T follicular helper cell (primary cell): ENCODE measurements at places on chromosomes 16 and 17.

DNA sequence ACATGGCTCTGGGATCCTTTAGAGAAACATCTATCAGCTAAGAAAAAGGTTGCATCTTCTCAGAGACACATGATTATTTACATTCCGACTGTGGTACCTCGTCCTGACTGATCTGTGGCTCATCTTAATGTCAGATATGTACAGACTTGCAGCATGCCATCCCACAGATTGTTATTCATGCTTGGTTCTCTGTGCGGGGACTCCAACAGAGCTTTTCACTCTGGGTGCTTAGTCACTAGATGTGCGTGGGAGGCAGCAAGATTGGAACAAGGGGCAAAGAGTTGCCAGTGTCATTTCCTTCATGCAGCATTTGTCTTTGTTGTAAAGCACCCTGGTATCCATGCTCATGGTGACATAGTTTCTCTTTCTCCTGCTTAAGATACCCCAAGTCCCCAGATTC is 179.1 kb upstream of the CACNG5 start:
- no peak for DNase-seq

GRCh38 chr17:73749337-73749823 is 105.1 kb upstream of the SDK2 start:
- DNase-seq: no peak

GRCh38 chr16:59701963-59702930 is 968.1 kb upstream of the GOT2 start:
- no peak for DNase-seq

GRCh38 chr16:24514096-24514495 is 25.3 kb upstream of the RBBP6 start:
- no peak for DNase-seq

DNA sequence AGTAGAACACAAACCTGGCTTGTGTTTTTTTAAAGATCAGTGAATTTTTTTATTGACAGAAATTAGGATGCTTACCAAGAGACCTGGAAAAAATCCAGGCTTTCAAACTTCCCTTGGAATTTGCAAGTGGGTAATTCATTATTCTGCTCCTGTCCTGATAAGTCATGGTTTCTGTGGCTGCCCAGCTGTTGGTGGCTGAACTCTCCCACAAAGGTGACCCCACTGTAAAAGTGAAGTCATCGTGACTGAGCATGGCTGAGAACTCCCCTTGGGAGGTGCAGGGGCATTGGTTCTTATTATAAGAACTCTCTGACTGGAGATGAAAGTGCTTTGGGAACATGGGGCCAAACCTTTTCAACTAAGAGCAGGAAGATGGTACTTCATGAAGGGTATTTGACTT is 46.6 kb upstream of the TANC2 start:
- no peak for DNase-seq

- DNase-seq: no peak
Observed at GRCh38 chr16:12513076-12513790, 290.5 kb downstream of the CPPED1 start.

DNA sequence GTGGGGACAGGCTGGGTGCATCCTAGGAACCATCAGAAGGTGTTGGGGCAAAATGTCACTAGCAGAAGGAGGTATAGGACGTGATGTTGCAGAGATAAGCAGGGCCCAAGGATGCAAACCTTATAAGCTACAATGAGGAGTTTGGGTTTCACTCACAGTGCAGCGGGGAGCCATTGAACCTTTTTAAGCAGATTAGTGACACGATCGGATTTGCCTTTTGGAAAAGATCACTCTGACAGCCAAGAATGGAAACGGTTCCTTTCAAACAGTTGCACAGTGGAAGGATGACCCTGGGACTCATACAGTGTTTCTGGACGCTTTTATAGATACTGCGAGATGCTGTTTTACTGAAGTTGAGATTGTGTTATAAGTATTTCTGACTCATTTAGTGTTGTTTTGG is 131.8 kb upstream of the CACNG3 start:
- no peak for DNase-seq

GRCh38 chr17:72931635-72932034 is 160.9 kb downstream of the SLC39A11 start:
- DNase-seq: no peak

GRCh38 chr16:57658130-57658877 is 9.8 kb upstream of the ADGRG3 start:
- no peak for DNase-seq

GRCh38 chr17:4786106-4786511 is at the start of gene VMO1:
Gene VMO1 (minus strand): TSS chr17:4786364. CDS start chr17:4786352, 12 bp downstream.
- DNase-seq: no peak

- DNase-seq: no peak
Observed at GRCh38 chr17:82217530-82218204, 5.0 kb upstream of the CCDC57 start.

DNA sequence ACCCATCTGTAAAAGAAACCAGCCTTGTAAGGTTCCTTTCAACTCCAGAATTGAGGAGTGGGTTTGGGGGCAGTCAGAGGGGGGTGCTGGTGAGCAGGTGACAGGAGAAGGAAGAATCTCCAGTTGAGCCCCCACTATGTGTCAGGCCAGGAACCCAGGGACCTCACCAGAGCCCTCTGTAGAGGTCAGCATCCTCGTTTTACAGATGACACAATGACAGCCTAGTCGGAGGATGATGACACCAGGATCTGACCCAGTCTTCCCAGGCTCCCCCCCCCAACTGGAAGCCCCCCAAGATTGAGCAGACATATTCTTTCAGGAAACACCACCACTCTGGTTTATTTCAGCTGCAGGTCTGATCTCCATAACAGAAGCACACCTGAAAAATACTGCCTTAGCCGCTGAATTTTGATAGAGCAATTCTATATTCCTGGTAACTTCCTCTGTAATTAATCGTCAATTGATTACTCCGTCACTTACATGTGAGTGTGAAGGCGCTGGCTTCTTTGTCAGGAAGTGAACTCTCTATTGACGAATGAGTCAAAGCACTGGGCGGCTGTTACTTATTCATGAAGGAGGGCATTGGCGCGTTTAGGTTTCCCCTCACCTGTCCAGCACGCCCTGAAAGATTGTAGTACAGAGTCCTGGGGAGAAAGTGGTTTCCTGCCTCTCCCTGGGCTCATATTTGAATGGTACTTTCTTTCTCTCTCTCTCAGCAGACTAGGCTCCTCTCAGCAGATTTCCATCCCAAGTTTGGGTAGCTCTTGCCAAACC is 21.2 kb downstream of the SOCS3 start:
- no peak for DNase-seq

DNA sequence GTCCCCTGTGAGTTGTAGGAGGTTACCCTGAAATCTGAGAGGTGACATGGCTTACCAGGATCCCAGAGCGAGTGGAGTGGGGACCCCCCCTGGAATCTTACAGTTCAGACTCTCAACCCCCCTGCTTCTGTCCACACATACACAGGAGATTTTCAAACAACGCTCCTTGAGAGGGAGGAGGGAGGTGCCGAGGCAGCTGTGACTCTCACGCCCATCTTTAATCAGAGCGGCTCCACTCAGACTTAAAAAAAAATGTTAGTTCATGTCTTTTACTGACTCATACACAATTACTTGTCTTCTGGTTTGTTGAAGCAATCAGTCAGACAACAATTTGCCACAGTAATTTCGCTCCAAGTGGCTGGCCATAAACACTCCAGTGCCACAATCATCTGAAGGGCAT is 15.4 kb upstream of the TMEM220 start:
- no peak for DNase-seq

DNA sequence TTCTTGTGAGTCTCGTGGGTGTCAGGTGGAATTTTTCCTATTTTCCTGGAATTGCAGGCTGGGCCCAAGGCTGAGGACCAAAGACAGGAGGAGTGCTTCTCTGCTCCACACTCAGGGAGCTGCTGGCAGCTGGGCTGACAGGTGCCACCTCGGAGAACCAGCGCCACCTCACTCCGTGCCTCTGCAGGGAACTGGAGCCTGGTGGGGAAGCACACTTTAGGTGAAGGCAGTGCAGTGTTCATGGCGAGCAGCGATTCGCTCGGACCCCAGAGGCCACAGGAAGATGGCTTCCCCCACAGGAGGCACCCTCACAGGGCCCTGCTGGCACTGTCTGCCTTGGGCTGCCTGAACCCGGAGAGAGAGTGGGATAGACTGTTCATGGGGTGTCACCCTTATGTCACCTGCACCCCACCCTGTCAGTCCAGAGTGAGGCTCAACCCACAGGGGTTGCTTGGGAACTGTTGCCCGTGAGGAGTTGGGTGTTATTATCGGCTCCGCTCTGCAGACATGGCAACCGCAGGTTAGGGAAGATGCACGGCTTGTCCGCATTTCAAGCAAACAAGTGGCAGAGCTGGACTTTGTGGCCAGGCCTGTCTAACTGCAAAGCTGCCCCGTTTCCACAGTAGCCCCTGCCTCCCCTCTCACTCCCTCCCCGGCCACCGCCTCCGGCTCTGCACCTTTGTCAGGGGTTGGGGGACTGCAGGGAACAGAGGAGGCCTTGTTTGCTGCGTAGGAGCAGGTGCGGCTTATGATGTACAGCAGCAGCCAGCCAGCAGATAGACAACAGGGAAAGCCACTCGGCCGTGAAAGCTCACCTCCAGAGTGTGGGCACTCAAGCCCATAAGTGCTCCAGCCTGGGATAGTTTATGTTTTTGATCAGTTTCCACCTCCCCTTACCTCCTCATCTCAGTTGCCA is 15.5 kb downstream of the TBC1D24 start:
- no peak for DNase-seq

- no peak for DNase-seq
Observed at GRCh38 chr17:76270127-76270592, 5.0 kb downstream of the UBALD2 start.

DNA sequence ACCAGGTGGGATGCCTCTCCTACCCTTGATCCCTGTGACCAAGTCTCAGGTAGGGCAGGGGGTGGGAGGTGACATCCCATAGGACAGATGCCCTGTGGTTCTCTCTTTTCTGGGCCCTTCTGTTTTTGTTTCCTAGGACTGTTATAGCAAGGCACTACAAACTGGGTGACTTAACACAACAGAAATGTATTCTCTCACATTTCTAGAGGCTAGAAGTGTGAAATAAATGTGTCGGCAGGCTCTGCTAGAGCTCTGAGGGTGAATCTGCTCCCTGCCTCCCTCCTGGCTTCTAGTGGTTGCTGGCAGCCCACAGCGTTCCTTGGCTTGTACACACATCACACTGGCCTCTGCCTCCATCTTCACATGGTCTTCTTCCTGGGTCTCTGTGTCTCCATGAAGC is 12.7 kb downstream of the CALB2 start:
- DNase-seq: no peak

GRCh38 chr16:27781195-27781524 is 231.2 kb downstream of the KATNIP start:
- no peak for DNase-seq

- DNase-seq: no peak
Observed at GRCh38 chr17:56831369-56832095, 2.2 kb downstream of the C17orf67 start.

DNA sequence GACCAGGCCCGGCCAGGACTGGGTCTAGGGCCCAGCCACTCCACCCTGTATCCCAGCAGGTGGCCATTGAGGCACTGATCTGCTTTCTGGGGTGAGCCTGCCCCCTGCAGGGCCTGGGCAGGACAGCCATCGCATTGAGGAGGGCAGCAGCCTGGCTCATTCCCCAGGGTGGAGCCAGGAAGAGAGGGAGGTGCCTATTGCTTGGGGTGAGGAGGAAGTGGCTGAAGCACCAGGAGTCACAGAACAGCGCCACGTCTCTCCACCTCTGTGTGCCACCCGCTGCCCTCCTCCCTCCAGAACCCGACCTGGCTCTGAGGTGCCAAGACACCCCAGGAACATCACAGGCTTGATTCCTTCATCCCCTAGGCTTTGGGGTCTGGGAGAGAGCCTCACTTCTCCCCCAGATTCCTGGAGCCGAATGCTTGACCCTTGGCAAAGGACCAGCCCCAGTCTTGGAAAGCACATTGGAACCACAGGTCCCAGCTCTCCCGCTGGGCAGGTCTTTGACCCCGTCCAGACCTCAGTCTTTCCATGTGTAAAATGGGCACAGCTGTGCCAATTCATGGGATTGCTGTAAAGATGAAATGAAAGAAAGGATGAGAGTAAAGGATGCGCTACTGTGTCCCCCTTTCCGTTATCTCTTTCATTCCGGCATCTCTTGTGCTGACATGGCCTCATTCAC is 7.2 kb upstream of the KRT36 start:
- peak; percentile 22 for DNase-seq

DNA sequence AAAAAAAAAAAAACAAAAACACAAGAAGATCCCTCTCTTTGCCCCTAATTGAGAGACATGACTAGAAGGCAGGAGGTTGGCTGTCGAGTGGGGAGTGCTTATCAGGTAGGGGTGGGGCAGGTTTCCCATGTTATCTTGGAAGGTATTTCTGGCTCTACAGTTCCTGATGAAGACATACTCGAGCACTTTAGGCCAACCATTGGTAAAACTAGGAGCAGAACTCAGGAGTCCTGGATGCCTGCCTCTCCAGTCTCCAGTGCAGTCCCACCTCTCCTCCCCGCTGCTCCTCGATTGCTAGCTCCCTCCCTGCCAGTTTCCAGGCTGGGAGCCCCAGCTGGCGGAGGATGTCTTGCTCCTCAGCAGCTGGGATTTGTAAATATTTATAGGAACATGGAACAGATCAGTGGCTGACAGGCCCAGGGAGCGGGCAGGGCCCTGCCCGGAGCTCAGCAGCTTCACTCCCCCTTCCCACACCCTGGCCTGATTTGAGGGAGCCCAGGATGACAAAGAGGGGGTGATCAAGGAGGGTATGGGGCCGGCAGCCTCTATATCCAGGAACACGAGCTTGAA is 11.4 kb upstream of the C1QL1 start:
- DNase-seq: no peak

GRCh38 chr17:40427002-40427491 is 9.4 kb upstream of the TOP2A start:
- no peak for DNase-seq

- no peak for DNase-seq
Observed at GRCh38 chr17:17547210-17547764, 44.2 kb downstream of the PEMT start.

GRCh38 chr17:27811961-27812360 is 11.6 kb upstream of the NOS2 start:
- no peak for DNase-seq

DNA sequence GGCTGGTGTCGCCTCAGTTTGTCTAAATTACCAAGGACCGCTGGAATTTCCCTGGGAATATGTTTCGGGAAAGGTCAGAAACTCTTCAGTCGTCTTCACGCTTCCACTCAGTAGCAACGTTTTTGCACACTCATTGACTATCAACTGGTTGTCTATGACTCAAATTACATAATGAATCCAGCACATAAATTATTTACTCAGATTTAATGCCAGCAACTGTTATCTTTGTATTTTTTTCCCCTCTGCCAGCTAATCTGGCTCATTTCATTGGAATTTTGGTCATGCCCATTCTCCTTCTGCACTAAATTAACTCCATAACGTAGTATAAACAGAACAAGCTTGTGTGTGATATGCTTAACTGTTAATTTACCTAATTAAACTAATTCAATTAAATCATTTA is 372.7 kb upstream of the ZFHX3 start:
- DNase-seq: no peak

DNA sequence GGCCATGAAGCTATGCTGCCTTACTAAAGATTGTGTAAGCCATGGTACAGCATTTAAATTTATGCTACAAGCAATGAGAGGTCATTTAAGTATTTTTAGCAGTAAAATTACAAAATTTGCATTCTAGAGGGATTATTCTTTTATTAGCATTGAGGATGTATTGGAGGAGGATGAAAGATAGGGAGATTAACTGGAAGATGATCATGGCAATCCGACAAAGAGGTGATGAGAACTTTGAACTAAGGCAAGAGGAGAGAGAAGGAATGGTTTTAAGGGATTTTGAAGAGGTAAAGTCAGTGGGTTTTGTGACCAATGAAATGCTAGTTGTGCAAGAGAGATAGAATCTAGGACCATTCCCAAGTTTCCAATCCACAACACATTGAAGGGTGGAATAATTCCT is 129.9 kb downstream of the SNX11 start:
- no peak for DNase-seq

GRCh38 chr17:48734333-48735061 is 5.9 kb upstream of the HOXB13 start:
- DNase-seq: no peak

GRCh38 chr17:17494870-17495535 is 1.2 kb downstream of the RASD1 start:
- DNase-seq: no peak
